ENCODE measurements at places on chromosomes 13 and 19.

- no peak for DNase-seq
Measured at GRCh38 chr13:112145551-112146360, 78.8 kb downstream of the SOX1 start.

- no peak for DNase-seq
Measured at GRCh38 chr19:2423915-2424685, 3.3 kb downstream of the TIMM13 start.

DNA sequence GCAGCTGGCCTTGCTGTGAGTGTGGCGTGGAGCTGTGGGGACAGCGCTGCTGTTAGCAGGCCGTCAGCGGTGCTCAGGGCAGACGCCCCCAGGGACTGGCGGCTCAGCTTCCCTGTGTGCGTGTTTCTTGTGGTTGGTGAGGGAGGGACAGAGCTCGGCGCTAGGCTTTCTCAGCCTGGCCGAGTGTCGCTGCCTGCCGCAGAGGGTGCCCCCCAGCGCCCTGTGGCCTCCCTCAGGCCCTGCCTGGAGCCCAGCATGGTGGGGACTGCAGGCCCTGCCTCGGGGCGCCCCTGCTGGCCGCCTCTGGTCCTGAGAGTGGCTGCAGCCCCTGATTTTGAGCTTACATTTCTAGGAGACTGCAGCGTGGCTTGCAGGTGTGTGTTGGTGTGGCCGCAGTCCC, 35.5 kb downstream of the DOT1L start:
- DNase-seq, result no peak

DNA sequence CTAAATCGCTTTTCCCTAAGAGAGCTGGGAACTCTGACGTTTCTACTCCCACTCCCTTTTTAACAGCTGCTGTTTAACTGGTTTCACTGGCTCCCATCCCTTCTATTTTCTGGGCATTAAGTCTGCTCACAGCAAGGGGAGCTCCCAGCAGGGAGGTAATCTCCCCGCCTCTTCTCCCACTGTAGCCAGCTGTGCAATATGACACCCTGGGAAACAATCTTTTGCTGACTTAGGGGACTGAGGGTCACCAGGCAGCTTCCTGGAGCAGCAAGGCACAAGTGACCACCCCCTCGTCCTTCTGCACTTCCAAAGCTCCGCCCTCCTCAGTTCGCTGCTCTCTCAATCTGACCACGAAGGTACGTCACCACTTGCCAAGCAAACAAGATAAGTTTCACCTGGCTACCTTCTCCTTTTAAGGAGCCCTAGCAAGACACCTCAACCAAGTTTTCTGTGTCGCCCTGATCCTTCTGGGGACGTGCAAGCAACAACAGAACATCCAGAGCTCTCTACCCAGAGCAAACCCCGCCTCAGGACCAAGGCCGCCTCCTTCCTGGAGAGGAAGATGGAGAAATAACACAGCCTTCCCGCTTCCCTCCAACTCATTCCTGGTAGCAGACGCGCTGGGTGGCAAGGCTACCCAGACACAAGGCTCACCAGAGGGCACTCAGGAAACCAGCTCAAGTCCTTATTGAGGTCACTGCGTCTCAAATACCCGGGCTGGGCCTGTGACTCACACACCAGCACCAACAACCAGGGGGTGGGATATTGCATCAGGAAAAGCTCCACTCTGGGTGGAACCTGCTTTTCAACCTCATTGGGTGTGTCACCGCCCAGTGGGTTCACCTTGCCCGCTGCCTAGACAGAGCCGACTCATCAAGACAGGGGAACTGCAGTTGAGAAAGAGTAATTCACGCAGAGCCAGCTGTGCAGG, 92.4 kb downstream of the STK24 start:
- peak; percentile 51 for DNase-seq

- DNase-seq, result no peak
Measured at GRCh38 chr13:112669881-112670499, 19.8 kb upstream of the ATP11A start.

DNA sequence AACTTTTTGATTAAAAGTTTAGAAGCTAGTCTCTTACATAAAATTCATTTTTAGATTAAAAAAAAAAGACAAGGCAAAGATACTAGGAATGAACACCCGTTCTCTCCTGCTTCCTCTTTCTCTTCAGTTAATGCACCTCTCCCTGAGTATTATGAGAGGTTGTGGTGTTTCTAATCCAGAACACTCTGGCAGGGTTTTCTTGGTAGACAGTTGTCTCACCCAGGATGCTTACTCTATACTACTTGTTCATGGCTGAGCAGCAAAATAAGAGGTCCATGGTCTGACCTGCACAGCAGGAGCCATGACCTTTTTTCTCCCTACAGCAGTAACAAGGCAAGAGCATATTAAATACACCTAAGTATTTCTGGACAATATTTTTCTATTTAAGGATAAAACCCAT, 62.0 kb downstream of the MICU2 start:
- peak; percentile 13 for DNase-seq

DNA sequence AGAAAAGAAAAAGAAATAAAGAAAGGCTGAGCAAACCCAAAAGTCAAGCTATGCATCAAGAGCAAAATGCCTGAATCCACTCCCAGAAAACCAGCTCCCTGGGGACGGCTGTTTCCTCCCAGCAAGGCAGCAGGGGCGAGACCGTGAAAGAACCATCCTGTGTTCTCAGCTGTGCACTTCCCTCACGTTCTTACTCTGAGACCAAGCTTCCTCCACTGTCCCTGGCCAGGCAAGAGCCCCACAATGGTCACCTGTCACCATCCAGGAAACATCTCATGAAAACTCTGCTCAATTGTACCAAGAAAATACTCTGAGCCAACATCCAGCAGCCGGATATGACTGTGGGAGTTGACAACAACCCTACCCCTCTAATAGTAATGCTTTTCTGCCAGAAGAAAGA, 22.9 kb downstream of the RAB20 start:
- no peak for DNase-seq

GRCh38 chr13:74136084-74136658, 2.0 kb upstream of the KLF12 start:
- DNase-seq, result peak; percentile 9

DNA sequence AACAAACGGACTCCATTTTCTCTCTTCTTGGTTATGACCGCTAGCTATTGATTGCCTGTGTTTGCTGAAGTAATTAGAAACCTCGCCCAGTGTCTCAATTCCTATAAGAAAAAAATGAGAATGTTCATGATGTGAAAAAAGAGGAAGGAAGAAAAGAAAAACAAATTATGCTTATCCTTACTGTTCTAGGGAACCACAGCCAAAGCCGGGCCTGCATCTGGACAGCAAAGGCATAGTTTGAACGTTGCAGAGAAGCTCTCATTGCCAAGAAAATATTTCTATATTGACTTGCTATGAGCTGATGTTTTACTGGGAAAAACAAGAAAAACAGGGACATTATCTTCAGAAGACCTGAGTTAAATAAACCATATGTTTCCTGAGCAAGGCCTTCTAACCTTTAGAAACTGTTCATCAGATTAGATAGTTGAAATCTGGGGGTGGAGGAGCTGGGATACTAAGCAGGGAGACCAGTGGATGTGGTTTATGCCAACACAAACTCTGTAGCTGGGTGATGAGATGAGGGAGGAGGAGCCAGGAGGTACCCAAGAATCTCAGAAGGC, 55.0 kb downstream of the EFNB2 start:
- DNase-seq, result no peak

- DNase-seq, result no peak
Measured at GRCh38 chr19:51468545-51468920, 9.8 kb upstream of the CEACAM18 start.

GRCh38 chr13:60757501-60758215, 360.6 kb downstream of the TDRD3 start:
- no peak for DNase-seq

DNA sequence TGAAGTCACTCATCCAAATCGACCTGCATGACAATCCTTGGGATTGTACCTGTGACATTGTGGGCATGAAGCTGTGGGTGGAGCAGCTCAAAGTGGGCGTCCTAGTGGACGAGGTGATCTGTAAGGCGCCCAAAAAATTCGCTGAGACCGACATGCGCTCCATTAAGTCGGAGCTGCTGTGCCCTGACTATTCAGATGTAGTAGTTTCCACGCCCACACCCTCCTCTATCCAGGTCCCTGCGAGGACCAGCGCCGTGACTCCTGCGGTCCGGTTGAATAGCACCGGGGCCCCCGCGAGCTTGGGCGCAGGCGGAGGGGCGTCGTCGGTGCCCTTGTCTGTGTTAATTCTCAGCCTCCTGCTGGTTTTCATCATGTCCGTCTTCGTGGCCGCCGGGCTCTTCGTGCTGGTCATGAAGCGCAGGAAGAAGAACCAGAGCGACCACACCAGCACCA, 5.9 kb downstream of the SLITRK5 start:
- DNase-seq, result no peak

DNA sequence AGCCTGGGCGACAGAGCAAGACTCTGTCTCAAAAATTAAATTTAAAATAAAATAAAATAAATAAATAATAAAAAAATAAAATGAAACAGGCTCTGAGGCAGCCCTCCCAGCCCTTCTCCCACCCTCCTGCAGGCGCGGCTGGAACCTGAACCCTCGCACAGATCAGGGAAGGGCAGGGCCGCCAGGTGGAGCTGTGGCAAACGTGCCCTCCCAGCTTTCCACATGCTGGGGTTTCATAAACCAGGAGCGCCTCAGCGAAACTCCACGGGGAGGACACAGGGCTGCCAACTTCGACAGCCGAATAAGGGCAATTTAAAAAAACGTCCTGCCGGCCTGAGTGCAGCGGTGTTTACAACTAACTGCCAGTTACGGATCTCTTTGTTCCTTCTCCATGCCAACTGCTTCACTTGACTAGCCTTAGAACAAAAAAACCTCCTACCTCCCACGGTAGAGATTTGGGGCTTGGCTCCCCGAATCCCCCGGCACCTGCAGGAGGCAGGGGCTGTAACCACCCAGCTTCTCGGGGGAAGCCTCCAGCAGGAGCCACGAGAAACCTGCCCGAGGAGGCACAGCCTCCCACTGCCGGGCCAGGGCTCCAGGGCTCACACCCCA, 15.9 kb downstream of the ZNF787 start:
- DNase-seq, result peak; percentile 77

DNA sequence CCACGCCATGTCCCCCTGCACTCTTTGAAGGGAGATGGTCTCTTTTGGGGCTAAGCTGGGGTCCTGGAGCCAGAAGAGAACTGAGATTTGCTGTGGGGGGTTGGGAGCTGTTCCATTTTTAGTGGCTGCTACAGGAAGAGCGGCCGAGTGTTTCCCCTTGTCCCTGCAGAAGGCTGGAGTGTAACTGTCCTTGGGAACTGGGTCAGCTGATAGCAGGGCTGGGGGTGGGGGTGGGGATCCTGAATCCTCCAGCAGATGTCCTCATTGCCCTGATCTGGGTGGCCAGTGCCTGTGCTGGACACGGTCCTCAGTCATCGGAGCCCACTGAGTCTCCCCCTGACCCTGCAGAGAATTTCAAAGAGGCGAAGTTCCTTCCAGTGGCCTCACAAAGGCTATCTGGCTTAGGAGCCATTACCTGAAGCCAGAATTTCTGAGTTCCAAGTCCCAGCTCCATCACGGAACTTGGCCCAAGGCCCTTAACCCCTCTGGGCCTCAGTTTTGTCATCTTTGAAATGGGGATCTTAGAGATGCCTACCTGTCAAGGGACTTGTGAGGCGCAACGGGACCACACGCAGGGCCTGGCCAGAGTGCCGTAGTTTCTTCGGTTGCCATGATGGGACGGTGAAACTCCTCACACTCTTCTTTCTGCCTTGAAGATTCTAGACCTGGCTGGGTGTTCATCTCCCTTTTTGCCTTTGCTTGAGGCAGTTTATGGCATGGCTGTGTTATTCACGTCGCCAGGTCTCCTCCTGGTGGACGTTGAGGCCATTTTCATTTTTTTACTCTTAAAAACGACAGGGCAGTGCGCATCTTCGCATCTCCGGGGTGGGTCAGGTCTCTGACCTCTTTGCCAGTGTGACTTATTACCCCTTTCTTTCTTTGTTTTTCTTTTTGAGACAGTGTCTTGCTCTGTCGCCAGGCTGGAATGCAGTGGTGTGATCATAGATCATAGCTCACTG, 51.9 kb downstream of the DNM2 start:
- DNase-seq, result peak; percentile 48

DNA sequence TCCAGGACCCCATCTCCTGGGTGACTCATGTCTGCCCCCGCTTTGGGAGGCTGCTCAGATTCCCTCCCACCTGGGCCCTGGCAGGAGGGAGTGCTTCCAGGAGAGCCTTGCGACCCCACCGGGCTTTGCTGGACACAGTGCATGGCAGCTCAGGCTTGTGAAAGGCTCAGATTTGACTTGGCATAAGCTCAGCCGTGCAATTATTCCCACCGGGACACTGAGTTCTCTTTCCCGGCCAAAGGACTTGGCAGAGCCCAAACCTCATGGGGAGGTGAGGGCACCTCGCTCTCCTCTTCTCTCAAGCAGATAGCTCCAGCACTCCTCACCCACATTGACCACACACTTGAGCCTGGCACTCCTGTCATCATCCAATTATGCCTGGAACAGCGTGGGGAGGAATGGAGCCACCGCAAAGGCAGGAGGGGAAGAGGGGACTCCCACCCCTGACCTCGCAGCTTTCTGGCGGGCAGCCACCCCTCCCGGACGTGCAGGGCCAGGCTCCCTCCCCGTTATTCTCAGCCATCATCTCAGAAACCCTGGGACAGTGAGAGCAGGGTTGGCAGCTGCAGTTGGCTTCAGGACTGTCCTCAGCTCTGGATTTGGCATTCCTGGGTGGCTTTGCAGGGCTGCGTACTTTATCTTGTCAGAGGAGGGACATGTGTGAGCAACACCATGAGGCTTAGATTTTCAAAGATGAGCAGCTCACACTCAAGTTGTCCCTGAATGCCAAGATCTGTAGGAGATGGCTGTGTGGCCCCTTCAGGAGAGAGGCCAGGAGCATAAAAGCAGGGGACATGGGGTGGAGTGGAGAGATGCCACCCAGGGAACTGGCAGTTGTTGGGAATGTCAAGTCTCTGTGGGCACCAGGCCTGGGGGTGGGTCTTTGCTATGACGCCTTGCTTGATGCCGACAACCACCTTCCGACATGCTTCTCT, 306.2 kb downstream of the TEX29 start:
- DNase-seq, result no peak

DNA sequence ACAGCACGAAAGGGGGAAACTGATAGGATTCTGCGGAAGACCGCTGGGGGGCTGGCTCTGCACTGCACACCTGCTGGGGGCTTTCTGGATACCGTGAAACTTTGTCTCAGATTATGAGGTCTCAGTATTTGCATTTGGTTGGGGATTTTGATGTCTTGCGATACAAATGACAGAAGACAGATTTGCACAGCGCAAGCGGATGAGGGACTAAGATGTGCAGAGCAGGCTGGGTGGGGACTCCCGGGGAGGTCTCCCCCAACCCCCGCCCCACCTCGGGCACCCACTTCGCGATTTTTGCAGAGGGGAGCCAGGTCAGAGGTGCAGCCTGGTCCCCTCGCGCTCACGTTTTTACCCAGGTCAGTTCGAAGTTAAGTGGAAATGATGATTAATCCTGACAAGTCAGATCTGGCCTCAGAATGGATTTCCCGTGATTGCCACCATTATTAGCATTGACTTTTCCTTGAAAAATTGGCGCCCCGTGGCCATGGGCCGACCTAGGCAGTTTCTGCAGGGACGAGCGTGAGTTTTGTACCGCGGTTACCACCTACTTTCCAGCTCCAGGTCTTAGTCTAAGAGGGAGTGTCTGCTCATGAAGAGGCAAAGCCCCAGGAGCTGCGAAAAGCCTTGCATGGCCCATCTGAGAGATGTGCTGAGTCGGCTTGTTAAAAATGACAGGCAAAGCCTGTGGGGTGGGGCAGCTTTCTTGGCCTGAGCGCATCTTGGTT, 1.3 kb upstream of the GJB2 start:
- no peak for DNase-seq

Data from T47D (cell line).